Right lung (tissue), 10 donors: ENCODE measurements at places on chromosomes 5 and 9.

DNA sequence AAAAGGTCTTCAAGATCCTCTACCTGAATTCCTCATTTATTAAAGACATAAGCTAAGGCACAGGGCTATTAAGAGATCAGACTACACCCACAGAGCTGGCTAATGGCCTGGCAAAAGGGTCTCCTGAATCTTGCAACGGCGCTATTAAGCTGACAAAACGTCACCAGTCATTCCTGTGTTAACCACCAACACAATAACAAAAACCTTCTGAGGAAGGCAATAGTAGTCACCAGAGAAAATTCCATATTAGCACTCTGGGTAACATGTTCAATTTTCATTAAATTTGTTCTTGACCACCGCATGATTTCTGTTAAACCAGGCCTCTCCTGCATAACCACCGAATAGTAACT lies 77.0 kb downstream of the GNAQ start:
- no peak for DNase-seq

- no peak for DNase-seq
Measured at GRCh38 chr5:14212838-14213237, 69.7 kb downstream of the TRIO start.

DNA sequence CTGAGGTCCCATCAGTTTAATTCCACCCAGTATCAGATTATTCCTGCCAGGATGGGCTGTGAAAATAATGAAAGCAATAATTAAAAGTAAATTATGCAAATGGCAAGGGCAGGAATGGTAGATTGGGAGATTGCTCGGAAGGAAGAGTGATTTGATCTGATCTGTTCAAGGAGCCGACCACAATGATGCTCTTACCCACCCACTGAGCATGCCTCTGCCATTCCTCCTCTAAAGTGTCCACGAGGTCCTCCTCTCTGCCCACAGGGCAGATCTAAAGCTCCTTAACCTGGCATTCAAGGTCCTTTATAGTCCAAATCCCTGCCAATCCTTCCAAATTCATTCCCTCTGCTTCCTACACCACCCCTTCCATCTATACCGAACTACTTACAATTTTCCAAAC lies 147.8 kb downstream of the TTLL11 start:
- no peak for DNase-seq

DNA sequence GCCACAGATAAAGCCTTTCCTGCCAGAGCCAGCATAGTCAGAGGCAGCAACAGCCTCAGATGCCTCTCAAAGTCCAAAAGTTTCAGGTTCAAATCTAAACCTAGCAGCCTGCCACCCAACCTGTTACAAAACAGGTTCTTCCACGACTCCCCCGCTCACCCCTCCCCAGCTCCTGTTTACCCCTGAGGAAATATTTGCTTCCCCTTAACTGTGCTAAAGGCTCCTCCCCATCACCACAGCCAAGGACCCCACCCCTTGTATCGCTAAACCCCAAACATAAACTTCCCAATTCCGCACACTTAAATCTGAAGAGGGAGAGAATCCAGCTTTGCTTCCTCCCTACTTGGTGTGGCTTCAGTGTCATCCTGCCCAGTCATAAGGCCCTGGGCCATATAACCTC lies 15.4 kb upstream of the VDAC1 start:
- DNase-seq: no peak

DNA sequence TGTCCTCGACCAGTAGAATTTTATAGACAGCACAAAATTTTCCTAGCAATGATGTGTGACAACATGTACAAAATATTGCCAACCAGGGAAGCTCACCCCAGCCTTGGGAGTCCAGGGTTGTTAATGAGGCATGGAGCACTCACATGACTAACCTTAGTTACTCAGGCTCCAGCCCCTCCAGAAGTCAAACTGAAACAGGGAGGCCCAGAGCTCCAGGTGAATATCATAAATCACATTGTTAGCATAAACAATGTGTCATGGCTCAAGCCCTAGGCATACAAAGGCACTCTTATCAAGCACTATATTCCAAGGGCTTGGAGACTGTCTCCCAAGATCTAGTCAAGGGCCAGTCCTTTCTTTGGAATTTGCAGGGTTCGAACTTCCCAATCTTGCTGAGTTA lies 44.4 kb downstream of the TNFAIP8 start:
- no peak for DNase-seq

DNA sequence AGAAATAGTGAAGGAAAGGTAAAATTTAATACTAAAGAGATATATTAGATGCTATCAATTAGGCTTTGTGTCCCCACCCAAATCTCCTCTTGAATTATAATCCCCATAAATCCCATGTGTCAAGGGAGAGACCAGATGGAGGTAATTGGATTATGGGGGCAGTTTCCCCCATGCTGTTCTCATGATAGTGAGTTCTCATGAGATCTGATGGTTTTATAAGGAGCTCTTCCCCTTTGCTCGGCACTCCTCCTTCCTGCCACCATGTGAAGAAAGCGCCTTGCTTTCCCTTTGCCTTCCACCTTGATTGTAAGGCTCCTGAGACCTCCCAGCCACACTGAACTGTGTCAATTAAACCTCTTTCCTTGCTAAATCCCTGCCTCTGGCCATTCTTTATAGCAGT lies 697.0 kb upstream of the RGMB start:
- no peak for DNase-seq

- DNase-seq: no peak
Measured at GRCh38 chr5:150429410-150429873, 16.7 kb upstream of the CD74 start.

GRCh38 chr5:179270581-179271427 lies 74.5 kb downstream of the ADAMTS2 start:
- DNase-seq: peak; percentile 89

DNA sequence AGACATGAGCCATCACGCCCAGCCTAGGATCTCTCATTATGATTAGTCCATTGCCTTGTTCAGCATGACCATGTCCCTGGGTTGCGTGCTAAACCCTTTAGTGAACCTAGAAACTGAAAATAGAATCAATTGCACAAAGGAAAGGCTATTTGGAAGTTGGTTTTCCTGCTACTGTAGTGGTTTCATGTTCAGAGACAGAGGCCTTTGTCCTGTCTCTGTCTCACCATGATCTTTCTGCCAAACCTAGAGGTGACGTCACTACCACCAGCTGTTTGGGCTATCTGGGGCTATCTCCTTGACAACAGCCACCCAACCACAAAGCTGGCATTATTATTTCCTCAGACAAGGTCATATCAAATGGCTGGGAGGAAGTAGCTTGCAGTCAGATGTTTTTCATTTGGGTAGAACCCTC lies 4.0 kb upstream of the CDK5RAP2 start:
- no peak for DNase-seq

DNA sequence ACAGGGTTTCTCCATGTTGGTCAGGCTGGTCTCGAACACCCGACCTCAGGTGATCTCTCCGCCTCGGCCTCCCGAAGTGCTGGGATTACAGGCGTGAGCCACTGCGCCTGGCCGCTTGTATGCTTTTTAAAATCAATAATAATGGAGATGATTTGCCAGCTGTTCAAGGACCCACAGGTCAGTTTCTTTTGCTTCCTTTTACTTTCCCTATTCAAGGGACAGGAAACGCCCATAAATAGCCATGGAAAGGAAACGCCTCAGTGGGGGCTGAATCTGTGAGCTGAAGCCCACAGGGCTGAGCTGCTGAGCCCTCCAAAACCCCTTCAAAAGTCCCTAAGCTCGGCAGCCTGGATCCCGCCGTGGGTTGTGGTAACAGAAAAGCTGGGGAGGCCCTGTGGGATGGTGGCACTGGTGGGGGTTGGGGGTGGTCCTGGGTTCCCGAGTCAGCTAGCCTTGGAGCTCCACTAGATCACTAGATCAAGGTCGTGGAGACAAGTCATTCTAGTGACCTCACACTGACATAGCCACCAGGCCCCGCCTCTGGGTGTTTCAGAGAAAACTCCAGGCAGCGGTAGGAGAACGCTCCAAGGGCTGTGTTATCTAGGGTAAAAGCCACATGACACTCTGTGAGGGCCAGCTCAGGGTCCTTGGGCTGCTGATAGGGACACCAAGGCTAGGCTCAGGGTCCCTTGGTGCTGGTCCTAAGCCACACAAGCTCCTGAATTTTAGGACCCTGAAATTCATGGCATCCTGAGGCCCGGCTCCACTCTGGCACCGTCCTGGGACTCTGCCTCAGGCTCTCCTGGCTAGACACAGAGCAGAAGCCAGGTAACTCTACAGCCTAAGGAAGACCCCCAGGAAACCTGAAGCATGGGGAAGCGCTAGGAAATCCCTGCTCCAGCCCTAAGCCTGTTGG lies 18.0 kb upstream of the DUSP1 start:
- DNase-seq: no peak

DNA sequence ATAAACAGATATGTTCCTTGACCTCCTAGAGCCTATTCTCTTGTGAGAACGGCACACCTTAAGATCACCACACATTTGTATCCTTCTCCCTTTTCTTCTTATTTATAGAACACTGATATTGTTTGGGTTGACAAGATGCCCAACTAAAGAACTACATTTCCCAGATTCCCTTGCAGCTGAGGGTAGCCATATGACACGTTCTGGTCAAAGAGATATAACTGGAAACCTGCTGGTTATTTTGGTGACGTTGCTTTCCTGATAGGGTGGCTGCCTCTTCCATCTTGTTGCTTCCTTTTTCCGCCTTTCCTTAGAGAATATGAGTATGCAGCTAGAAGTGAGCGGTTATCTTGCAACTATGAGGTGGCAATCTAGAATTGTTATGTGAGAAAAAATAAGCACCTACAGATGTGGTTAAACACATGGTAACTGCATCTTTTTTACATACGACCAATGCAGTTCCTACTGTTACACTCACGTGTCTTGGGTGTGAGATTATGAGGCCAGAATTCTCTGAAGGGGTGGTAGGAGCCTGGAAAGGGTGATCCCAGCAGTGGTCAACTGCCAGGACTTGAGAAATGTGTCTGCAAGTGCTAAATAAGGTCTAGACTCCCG lies 72.9 kb downstream of the SEC61B start:
- no peak for DNase-seq

DNA sequence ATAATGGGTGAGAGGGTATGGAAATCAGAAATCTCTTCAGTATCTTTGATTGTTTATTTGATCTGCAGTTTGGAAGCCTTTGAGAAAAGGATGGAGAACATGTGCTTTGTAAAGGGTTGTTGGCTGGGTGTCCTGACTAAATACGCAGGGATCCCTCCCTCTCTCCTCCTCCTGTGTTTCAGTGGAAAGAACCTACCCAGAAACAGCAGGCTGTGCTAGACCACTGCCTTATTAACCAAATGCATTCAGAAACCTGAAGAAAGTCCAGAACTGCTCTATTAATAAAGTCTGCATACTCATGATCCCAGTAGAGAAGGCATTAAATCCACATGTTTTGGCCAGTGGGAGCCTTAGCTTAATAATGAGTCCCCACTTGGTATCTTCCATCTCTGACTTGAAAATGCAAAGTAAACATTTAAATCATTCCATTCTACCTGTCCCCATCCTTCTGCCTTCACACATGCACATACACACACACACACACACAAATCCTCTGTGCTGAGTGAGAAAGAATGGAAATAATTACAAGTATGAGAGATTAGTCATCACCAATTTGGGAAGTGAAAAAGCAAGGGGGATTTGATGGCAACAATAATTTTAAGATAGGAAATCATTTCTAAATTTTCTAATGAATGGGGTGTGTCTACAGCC lies 10.0 kb upstream of the LECT2 start:
- DNase-seq: no peak

- DNase-seq: no peak
Measured at GRCh38 chr5:173231996-173232498, 3.0 kb downstream of the NKX2-5 start.

DNA sequence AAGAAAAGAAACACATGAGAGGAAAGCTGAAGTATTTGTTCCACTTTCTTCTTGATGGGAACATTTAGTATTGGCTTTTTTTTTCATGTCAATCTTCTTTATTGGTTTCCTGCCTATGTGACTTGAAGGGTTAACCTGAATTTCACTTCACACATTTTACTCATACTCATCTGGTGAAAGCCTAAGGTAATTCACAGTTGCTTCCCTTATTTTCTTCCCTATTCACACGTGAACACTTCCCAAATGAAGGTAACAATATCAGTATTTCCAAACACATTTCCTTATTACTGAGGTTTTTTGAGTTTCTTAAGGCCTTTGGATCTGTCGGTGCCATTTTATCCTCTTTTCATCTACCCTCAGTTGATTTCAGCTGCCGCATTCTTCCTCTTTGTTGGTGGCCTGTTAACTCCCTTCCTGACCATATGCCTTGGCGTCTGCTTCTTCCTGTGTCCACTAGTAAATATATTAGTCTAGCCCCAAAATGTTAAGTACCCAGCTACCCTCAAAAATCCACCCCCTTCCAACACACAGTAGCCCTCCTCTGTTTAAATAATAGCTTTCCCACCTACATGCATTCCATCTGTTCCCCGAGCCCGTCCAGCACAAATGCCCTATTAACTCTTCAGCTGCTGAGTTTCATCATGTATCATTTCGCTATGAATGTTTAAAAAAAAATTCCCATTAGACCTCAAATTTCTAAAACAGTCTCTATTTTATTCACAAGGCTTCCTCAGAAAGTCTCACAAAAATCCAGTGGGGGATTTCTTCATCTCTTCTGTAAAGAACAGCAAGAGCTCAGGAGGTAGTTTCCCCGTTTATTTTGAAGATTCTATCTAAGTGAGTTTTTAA lies 97.3 kb downstream of the USP20 start:
- DNase-seq: no peak

DNA sequence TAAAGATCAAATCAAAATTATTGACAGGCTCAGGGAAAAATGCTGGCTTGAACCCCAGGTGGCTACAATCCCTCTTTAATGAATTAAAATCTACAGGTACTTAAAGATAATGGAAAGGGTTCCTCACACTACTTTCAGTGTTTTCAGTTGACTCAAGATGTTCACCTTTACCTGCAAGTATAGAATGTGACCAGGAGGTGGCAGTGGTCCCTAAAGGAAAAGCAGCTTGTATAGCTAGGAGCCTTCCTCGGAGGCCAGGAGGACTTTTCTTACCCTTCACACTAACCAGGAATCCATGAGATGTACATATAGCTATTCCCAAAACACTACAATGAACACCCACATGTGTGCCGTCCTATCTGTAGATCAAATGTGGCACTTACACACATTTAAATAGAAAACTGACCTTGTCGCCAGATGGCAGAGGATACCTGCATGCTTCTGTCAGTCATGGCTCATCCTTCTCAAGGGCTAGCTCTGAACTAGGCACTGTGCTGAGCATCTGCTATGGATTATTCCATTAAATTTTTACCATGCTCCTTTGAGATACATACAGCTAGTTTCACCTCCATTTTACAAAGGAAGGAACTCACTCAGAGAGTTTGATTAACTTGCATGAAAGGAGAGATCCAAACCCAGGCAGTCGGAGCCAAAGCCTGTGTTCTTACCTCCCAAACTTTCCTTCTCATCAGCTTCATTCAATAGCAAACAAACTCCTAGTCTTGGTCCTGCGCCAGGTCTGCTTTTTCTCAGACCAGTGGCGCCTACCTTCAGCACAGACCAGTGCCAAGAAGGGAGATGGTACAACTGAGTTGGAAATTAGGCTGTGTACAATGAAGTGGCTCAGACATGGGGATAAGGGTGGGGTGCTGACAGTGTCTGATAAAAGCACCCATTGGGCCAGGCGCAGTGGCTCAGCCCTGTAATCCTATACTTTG lies 24.5 kb downstream of the C9orf152 start:
- peak; percentile 69 for DNase-seq

GRCh38 chr5:67434466-67434865 lies 237.9 kb upstream of the CD180 start:
- no peak for DNase-seq
